Posterior cingulate gyrus (tissue), 11 donors: ENCODE measurements at places on chromosomes 16 and 17.

DNA sequence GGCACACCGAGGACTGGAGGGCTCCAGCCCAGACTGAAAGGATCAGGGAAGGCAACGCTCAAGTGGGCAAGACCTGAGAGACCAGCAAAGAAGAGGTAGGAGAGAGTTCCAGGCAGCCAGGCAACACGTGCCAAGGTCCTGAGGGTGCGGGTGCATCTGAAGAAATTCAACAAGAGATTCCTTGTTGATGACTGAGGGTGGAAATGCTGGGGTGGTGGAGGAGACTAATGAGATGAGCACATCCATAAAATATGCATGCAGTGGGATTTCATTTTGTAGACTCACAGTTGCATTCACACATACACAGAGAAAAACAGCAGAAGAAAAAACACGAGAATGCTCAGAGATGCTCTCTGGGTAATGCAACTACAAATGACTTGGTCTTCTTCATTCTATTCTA lies 154.8 kb upstream of the FOXF1 start:
- no peak for DNase-seq

GRCh38 chr16:85746460-85747215 lies 4.3 kb downstream of the C16orf74 start:
- DNase-seq = no peak

- no peak for DNase-seq
Measured at GRCh38 chr16:28062847-28063521, 530 bp downstream of the GSG1L start.

DNA sequence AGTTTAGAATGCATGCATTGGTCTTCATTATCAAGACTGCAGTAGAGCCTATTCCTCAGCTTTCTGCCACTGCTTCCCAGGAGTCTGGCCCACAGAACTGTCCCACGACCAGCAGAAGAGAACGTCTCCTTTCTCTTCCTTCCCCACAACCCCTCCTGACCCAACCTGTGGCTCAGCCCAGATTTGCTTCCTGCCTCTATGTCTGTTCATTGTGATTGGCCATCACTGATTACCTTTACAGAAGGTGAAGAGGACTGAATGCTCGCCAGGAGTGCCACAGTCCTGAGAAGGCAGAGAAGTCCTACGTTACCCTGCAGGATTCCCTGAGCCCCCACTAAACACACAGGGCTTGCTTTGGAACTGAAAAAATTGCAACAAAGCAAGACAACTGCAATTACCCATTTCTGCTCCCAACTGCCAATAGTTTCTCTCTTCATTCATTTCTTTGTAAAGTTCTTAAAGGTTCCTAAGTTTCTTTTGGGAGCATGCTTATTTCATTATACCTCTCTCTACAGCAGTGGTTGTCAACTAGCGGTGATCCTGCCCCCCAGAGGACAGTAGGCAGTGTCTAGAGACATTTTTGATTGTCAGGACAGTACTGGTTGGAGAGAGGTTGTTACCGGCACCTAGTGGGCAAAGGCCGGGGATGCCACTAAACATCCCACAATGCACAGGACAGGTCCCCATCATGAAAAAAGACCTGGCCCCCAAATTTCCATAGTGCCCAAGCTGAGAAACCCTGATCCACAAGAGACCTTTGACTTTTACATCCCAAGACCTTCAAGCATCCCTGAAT lies 4.5 kb upstream of the NAT9 start:
- DNase-seq = peak; percentile 64

DNA sequence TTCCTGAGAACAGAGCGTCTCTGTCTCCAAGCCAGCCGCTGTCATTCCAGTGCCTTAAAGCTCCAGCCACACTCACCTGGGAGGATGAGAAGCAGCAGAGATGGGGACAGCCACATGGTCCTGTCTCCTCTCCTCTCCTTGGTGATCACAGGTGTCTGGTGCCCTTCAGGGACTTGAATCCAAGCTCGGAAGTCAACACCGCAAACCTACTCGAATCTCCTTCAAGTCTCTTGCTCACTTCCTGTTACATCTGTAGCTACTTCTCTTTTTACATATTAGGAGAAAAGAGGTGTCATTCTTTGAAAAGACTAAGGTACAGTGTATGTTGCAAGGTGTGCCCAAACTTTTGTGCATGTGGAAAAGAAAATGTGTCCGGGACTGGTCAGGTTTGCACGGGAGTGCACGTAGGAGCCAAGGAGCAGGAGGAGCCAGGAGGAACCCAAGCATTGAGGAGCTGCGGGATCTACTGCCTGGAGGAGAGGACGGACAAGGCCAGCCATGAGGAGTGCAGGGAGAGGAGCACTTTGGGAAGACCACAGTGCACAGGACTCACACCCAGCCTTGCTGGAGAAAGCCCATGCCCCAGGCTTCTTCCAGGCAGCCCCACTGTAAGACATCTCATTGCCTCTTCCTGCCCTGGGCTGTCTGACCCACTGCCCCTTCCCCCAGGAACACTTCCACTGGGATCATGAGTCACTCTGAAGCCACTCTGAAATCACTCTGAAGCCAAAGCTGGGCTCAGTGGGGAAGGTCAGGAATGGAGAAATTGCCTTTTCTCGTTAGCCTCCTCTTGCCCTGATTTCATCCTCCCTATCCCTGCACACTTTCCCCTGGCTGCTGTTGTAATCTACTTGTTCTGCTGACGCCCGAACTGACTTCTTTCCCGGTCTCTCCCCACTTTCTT lies at the start of gene CD300LD:
Gene CD300LD (minus strand): TSS at position 197 of the 904 bp plus-strand sequence. CDS start 81 bp downstream, at position 116.
- no peak for DNase-seq

- no peak for DNase-seq
Measured at GRCh38 chr16:1366712-1367299, 15.1 kb downstream of the GNPTG start.

DNA sequence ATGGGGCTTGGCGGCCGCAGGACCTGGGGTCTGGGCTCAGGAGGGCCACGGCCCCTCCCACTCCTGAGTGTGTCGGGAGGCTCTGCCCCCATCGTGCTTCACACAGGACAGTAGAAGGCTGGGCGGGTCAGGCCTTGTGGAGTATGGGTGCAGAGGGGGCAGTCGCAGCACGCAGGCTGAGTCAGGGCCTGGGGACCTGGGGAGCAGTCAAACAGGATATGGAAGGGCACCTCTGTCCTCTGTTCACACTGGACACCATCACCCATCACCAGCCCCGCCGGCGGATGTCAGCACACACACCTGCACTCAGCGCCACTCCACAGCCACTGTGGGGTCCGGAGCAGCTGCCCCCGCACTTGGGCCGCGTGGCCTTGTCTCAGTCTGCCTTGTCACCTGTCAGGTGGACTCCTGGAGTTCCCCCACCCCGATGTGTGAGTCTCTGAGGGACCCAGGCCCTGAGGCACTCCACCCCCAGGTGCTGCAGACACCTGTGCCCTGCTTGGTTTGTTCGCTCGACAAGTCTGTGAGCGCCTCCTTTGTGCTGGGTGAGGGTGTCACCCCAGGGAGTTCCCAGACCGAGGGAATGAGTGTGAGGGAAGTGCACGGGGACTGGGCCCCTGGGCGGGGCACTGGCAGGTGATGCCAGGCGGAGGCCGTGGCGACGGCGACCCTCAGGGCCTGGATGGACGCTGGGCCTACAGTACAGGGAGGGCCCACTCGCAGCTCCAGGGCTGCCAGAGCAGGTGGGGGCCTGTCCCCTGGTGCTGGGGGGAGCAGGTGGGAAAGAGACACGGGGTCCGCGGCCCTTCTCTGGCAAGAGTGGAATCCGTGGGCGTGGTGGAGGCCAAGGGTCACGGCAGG lies 31.7 kb downstream of the ZFPM1 start:
- no peak for DNase-seq

- DNase-seq = no peak
Measured at GRCh38 chr16:67115639-67116038, 5.9 kb downstream of the PHAF1 start.

DNA sequence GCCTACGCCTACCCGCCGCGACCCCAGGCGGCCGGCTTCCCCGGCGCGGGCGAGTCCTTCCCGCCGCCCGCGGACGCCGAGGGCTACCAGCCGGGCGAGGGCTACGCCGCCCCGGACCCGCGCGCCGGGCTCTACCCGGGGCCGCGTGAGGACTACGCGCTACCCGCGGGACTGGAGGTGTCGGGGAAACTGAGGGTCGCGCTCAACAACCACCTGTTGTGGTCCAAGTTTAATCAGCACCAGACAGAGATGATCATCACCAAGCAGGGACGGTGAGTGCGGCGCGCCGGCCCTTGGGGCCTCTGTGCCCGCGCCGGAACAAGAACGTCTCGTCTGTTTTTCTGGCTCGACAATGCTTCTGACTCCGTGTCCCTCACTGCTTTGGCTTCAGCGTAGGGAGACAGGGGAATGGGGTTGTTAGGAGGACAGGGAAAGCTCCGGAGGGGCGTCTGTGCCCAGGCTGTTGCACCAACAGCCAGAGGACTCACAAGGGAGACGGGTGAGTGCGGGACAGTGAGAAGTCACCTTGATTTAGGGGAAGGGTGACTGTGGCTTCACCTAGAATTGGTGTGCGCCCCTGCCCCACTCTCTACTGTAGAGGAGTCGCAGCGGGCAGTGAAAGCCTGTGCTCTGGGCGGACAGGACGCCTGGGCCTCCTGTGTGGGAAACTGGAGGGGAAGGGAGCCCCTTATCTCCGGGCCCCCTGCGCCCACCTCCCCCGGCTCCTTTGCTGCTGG lies 806 bp downstream of the TBX21 start:
- DNase-seq = peak; percentile 70

GRCh38 chr17:163514-164098 lies 17.8 kb downstream of the DOC2B start:
- DNase-seq = no peak

GRCh38 chr17:60086818-60087591 lies 8.3 kb upstream of the HEATR6 start:
- DNase-seq = no peak

- no peak for DNase-seq
Measured at GRCh38 chr17:21042458-21043295, at the start of gene USP22. USP22 (minus strand) TSS chr17:21043011; CDS start chr17:21042835, 176 bp downstream.

GRCh38 chr16:84379709-84380362 lies 11.5 kb downstream of the ATP2C2 start:
- no peak for DNase-seq

DNA sequence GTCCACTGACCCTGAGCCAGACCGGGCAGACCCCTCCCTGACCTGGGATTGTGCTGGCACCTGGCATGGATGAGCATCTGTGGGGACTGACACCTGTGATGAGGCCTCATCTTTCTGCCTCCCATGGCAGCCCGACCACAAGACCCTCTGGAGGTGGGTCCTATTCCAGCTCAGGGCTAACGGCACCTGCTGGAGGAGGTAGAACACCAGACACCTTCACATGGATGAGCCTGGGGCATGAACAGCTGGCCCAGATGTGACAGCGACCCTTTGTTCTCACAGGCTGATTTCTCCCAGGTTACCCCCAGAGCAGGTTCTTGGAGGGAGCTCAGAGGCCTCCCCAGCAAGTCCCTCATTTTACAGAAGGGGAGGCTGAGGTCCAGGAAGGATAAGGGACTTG lies 46.4 kb upstream of the PIK3R6 start:
- no peak for DNase-seq

DNA sequence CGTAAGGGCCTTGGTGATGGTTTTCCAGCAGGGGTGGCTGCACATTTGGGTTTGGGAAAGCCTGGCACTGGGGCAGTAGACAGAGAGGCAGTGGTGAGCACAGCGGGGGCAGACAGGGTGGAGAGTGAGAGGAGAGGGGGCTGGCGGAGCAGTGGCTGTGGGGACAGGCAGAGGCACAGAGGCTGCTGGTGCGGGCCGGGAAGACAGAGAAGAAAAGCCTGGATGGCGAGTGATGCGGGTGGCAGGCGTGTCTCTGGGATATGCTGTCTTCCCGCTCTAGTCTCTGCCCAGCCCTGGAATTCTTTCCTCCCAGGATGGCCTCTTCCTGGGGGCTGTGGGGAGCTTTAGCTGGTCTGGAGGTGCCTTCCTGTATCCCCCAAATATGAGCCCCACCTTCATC lies 16.9 kb downstream of the ITGAD start:
- DNase-seq = no peak

DNA sequence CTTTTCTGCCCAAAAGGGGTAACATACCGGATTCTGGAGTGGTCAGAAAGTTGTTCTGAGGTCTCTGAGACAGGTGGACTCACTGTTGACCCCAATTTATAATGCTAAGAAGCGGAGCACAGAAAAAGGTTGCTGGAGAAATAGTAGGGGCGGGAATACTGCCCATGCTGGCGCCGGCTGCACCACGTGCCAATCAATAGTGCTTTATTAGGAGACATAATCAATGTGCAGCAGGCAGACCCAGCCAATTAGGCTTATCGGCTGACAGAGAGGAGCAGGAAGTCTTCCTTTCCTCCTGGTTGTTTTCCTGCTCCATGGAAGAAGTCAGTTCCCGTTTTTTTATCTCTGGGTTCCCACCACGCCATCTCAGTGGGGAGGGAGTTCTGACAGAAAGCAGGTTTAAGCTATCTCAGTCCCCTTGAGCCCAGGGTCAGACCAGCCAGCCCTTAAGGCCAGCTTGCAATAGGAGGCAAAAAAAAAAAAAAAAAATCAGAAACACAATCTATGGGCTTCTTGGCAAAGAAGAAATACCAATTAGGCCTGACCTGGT lies 68.2 kb upstream of the IRX6 start:
- no peak for DNase-seq
